NCI-H774 (cell line): ENCODE measurements at places on chromosomes 3 and 15.

DNA sequence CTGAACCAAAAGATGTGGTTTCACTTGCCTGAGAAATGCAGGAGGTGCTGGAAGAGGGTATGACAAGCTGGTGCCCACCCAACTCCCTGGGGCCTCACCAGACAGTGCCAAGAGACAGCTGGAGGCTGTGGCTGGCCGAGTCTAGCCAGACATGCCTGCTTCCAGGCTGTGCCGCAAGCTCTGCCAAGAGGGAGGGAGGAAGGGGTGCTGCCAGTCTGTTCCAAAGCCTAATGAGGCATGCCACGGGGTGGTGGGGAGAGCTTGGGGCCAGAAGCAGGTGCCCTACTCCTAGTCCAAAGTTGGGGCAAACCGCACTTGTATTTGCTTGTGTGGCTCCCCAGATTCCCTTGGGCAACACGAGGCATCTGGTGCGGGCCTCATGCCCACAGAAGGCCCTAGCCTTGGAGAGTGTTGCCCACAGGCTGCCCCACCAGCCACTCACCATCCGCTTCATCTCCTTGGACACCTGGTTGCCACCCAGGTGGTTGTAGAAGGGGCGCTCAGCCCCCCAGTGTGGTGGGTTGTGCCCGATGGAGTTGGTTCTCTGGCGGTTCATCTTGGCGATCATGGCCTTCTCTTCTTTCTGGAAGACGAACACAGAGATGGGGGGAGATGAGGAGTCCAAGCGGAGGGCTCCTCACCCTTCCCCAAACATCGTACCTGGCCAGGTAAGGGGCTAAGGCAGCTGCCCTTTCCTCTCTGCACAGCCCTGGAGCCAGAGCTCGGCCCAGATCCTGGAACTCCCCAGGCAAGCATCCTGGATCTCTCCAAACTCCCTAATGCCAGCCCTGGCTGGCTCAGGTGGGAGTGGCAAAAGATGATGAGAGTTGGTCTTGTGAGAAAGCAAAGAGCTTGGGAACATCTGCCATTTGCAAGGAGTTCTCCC, 123.4 kb downstream of the SEC22A start:
- no peak for DNase-seq

- no peak for DNase-seq
These were observed 56.8 kb upstream of the PEX5L start for GRCh38 chr3:180093535-180093934.

DNA sequence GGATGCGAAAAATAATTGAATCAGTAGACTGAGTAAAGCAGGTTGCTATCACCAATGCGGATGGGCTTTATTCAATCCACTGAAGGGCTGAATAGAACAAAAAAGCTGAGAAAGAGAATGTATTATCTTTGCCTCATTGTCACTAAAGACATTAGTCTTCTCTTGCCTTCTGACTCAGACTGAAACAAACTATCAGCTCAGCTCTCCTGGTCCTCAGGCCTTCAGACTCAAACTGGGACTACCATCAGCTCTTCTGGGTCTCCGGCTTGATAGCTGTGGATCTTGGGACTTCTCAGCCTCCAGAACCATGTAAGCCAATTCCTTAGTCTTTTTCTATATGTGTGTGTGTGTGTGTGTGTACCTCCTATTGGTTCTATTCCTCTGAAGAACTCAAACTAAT, 12.6 kb downstream of the IFT57 start:
- DNase-seq = no peak

- DNase-seq = no peak
These were observed 446.5 kb downstream of the GRM7 start for GRCh38 chr3:7307410-7307809.

- DNase-seq = no peak
These were observed 67.1 kb downstream of the MRPL46 start for GRCh38 chr15:88400084-88400483.

- no peak for DNase-seq
These were observed 2.7 kb downstream of the MECOM start for GRCh38 chr3:169660709-169661360.

GRCh38 chr3:114331007-114331406, 37.2 kb downstream of the TIGIT start:
- DNase-seq = no peak

DNA sequence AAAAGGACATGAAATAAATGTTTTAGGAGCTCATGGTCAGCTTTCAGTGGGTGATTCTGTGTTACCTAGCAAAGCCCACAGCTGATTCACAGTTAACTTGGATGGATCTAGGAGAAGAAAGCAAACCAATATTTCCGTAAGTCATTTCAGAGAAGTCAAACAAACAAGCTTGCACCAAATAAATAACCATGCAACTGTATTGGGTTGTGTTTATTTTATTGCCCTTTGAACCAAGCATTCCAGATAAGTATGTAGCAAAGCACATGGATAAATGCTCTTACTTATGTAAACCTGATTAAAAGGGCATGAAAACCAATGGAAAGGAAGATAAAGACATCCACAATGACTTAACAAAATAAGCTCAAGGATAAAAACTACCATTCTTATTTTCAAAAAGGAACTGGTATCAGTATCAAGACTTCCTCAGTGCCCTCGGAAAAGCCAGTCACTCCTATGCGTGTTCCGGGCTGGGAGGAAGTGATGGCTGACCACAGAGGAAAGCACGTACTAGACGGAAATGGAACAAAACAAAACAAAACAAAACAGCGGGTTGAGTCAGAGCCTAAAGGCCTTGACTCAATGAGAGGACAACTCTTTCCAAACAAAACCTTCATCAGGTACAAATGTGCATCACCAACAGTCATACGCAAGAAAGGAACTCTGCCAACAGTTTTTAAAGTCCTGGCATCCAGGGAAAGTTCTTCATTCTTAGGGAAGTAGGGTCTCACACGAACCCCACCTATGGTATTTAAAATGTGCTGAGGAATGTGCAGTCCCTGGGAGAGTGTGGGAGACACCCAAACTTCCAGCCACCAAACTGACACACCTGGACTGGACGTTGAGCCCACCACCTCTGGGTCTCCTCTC, 103.3 kb downstream of the SNRK start:
- DNase-seq = no peak

GRCh38 chr15:36940636-36941260, 159.6 kb downstream of the MEIS2 start:
- DNase-seq = no peak
